ENCODE measurements at places on chromosomes 16 and 17. TPM values are rescaled to one million over a fixed set of nuclear protein-coding genes. Genes with fewer than 3 reads are reported as not detected.

DNA sequence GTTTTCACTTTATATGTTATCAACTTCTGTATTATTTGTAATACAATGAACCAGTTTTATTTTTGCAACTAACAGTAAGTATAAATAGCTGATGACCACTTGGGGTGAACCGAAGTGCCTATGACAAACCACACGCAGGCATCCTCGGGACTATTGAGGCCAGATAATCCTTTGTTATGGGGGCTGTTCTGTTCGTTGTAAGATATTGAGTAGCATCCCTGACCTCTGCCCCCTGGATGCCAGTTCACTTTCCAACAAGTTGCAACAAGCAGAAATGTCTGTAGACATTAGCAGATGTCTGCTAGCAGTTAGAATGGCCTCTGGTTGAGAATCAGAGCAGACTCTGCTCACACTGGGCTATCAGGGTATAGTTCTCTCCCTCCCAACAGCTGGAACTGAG lies 277.0 kb downstream of the WWOX start:
- no peak for DNase-seq
- H3K27me3 ChIP-seq: no peaks in the 10 kb centered on the region
- no peaks in the 10 kb centered on the region for H3K36me3 ChIP-seq
- H3K4me3 ChIP-seq: no peak overlapping the region
- no peak overlapping the region for H3K27ac ChIP-seq
- H3K4me1 ChIP-seq: no peaks in the 10 kb centered on the region

GRCh38 chr16:23071196-23072083 lies 77.8 kb downstream of the USP31 start:
- DNase-seq: no peak
- H3K4me3 ChIP-seq: no peak overlapping the region
- peaks cover 54% of the 10 kb centered on the region for H3K36me3 ChIP-seq
- H3K4me1 ChIP-seq: no peaks in the 10 kb centered on the region

DNA sequence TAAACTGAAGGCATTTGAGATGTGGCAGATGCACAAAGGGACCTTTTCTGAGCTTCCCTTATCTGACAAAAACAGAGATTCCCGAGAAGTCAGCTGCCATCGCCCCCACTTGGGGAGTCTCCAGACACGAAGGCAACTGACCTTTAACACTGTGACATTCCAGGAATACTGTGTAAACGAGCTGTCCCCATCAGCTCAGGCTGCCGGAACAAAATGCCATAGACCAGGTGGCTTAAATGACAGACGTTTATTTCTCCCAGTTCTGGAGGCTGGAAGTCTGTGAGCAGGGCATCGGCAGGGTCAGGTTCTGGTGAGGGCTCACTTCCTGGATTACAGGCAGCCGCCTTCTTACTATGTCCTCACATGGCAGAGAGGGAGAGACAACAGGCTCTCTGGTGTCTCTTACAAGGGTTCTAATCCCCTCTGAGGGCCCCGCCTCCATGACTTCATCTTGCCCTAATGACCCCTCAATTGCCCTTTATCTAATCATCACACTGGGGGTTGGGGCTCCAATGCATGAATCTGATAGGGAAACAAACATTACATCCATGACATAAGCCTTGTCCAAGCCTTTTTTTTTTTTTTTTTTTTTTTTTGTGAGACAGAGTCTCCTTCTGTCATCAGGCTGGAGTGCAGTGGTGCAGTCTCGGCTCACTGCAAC lies 178.5 kb upstream of the RPL38 start:
- H3K27me3 ChIP-seq: no peaks in the 10 kb centered on the region
- no peak overlapping the region for H3K4me3 ChIP-seq
- H3K27ac ChIP-seq: no peak overlapping the region
- no peak for DNase-seq
- H3K4me1 ChIP-seq: no peaks in the 10 kb centered on the region

DNA sequence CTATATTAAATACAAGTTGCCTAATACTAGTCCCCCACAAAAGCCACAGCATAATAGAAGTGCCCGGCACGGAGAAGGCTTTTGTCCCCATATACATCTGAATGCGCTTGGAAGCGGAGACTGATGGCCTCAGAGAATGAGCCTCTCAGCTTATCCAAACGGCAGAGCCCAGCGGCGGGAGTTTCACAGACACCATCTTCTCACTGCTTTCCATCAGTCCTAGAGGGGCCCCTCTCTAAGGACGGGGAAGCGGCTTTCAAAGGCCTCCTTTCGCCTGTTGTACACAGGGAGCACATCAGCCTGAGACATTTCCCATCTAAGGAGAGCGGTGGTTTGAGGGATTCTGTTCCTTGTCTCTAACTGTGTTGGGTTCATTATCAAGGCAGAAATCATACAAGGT lies 16.9 kb downstream of the NXN start:
- H3K4me3 ChIP-seq: peak overlapping the region; percentile 33
- peak overlapping the region; percentile 1 for H3K27ac ChIP-seq
- DNase-seq: peak; percentile 85
- H3K27me3 ChIP-seq: no peaks in the 10 kb centered on the region
- H3K36me3 ChIP-seq: peaks cover 9% of the 10 kb centered on the region

GRCh38 chr17:57855391-57856035 lies 5.7 kb upstream of the MRPS23 start:
- H3K27me3 ChIP-seq: no peaks in the 10 kb centered on the region
- H3K27ac ChIP-seq: no peak overlapping the region

DNA sequence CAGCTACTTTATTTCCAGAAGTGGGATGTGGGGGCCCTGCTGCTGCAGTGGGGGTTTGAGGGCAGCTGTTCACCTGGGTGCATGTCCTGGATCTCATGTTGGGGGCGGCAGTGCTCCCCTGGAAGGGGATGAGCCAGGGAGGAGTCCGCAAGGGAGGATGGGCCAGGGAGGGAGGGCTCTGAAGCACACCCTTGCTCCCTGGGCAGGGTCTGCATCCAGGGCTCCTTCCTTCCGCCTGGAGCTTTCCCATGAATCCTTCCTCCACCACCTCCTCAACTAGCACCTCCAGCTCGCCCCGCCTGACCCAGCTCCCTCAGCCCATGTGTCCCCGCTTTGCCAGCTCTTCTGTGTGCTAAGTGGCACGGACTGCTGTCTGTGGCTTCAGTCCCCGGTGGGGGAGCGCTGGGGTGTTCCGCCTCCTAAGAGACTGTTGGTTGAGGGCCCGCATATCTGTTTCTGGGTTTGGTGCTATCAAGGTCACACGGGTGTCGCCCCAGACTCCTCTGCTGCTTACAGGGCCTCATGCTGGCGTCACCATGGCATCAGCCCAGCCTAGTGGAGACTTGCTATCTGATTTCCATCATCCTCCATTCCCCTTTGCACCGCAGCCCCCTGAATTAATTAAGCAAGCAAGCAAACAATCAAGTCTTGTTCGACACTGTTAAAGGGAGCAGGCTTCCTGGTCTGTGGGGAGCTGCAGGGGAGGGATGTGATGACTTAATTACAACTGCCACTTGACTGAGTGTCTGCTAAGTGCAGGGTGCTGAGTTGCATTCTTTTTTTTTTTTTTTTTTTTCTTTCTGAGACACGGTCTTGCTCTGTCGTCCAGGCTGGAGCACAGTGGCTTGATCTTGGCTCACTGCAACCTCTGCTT lies 71.8 kb downstream of the PRKCA start:
- H3K27me3 ChIP-seq: no peaks in the 10 kb centered on the region
- H3K4me1 ChIP-seq: peaks cover 3% of the 10 kb centered on the region
- DNase-seq: no peak

DNA sequence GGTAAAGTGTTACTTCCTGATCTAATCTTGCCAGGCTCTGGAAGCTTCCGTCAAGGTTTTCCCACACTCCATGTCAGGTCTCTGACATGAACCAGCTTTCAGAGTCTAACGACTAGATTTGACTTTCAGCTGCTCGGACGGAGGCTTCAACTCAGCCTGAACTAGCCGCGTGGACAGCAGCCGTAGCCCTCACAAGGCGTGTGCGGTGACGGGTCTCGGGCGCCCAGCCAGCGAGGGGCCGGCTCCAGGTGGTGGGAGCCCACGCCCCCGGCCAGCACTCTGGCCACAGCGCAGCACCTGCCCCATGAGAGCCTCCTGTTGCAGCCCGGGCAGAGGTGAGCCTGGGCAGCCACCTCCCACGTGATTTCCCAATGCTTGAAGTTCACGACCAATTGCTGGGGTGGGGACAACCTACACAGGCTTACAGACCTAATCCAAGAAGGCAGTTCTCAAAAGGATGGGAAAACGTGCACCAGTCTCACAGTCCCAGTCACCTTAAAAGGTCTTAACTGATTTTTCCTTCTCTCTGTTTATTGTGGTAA lies 45.5 kb downstream of the TBC1D16 start:
- peaks cover 3% of the 10 kb centered on the region for H3K4me1 ChIP-seq
- no peak for DNase-seq
- no peak overlapping the region for H3K4me3 ChIP-seq
- no peak overlapping the region for H3K27ac ChIP-seq
- no peaks in the 10 kb centered on the region for H3K27me3 ChIP-seq

ADAT1 gene
- total RNA-seq: 54.2 TPM

STH gene
- not detected for total RNA-seq

SRCIN1 gene
- total RNA-seq: 6.7 TPM

CACNG1 gene
- not detected for total RNA-seq

Measured in H9 (cell line).